ENCODE measurements at places on chromosomes 1 and 21.

GRCh38 chr1:189868021-189868420 is 609.6 kb downstream of the BRINP3 start:
- DNase-seq = no peak

DNA sequence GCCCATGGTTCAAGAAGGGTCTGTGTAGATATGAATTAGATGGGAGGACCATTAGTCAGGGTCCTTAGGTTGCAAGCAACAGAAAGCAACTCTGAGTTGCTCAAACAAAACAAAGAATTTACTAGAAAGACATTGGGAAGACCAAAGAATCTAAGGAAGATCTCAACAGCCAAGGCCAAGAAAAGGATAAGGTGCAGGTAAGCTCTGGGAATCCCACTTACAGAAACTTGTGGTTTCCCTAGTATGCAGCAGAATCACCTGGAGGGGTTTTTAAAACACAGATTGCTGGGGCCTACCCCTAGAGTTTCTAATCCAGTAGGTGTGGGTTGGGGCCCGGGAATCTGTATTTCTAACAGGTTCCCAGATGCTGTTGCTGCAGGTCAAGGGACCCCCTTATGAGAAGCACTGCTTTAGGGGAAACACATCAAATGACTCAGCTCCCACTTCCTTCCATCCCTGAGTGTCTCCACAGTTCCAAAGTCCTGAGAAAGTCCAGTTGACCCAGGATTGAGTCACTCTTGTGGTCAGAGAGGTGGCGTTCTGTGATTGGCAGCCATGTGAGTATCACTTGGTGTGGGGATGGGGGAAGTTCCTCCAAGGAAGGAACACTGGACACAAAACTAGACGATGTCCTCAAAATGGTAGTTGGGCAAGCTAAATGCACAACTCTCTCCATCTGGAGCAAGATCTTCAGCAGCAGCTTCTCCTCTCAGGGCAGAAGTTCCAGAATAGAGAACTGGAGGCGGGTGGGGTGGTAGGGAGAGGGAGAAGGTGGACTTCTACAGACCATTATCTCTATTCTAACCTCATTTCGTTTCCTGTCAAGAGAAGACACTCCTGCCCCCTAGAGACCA is 24.2 kb upstream of the EYA3 start:
- DNase-seq = peak; percentile 70

GRCh38 chr1:6294080-6294889 is 33.4 kb upstream of the GPR153 start:
- no peak for DNase-seq

GRCh38 chr1:175471039-175471800 is 272.2 kb downstream of the TNR start:
- DNase-seq = no peak

DNA sequence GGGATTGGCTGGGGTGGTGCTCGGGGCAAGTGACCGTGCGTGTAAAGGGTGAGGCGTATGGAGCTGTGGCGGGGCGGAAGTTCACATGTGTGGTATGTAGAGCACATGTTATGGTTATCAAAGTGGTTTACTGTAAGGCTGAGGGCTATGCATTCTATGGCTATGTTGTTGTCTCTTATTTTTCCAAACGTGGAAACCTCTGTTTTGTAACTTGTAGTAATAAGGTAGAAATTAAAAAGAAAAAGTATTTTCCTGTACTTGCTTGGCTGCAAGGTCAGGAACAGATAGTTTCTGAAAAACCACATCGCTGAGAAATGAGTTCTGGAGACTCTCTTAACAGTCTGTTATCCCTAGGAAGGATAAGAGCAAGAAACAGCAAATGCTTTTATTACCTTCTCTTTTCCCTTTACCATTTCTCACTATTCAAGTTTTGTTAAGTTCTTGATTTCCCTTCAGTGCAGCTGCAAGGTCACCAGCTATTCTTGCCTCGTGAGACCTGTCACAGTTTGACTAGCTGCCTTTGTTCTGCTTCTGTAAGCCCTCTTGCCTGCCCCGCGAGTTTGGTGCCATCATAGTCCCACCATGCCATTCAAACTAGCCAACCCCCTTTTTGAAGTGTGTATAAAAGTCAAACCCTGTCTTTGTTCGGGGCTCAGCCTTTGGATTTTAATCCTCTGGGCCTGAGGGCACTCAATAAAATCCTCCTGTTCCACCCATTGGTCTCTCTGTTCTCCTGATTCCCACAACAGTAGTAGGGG is 9.5 kb downstream of the RNU1-2 start:
- no peak for DNase-seq

DNA sequence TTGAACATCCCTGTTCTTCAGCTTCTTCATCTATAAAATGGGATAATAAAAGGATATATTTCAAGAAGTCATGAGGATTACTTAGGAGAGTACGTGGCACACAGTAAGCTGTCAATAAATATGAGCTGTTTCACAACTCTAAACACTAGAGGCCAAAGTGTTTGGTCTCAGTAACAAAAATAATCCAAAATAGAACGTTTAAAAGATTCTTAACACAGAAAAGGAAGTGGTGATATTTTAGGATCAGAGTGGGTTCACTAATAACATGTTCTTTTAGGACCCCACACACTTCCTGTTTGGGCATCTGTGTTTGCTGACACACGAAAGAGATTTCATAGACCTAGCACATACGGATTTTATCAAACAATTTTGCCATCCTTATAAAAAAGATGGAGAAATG is 32.9 kb downstream of the TNFSF18 start:
- DNase-seq = peak; percentile 17

GRCh38 chr1:170742600-170742999 is 78.7 kb downstream of the PRRX1 start:
- DNase-seq = no peak

- no peak for DNase-seq
Measured at GRCh38 chr1:200901350-200901749, 6.7 kb downstream of the INAVA start.

- DNase-seq = peak; percentile 91
Measured at GRCh38 chr1:59743324-59744091, 71.2 kb upstream of the HOOK1 start.

DNA sequence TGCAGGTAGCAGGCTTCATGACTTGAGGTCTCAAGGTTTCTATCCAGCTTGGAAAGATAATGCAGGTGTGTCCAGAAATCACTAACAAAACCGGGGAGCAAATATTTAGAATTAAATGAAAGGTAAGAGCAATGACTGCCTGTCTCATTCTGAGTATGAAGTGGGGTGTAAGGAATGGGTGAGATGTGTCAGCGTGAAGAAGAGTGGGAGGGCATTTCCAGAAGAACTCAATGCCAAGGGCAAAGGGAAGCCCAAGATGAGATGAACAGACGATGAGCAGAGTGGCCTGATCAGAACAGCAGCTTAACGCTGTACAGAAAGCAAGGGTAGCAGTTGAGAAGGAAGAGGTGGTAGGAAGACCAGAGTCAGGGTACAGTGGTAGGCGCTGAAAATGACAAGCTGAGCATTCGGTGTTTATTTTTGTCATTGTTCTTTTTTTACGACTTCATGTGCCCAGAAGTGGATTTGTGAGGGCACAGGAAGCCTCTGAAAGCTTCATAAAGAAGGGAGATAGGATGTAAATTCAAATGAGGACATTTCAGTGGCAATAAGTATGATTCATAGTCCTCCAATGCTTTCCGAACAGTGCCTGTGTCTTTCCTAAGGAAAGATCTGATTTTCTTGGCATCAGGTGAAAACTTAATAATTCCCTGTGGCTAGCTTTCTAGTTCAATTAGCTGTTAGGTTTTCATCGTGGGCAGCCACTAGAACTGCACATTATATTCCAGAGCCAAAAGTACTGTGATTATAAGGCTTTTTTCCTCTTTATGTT is 190.5 kb downstream of the APP start:
- DNase-seq = peak; percentile 24

GRCh38 chr1:60622486-60622885 is 459.9 kb upstream of the NFIA start:
- no peak for DNase-seq

Measured in endothelial cell of umbilical vein (primary cell).